ENCODE measurements at places on chromosomes 13 and 19.

DNA sequence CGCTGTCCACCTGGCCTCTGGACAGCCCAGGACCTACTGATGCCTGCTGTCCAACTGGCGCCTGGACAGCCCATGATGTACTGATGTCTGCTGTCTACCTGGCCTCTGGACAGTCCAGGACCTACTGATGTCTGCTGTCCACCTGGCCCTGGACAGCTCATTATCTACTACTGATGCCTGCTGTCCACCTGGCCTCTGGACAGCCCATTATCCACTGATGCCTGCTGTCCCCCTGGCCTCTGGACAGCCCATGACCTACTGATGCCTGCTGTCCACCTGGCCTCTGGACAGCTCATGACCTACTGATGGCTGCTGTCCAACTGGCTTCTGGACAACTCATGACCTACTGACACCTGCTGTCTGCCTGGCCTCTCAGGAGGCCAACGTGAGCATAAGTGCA, 208.1 kb downstream of the TEX29 start:
- no peak for DNase-seq

GRCh38 chr19:11507370-11508078, 1.9 kb upstream of the ZNF653 start:
- DNase-seq: no peak

GRCh38 chr13:67934617-67935330, 704.6 kb upstream of the PCDH9 start:
- no peak for DNase-seq

DNA sequence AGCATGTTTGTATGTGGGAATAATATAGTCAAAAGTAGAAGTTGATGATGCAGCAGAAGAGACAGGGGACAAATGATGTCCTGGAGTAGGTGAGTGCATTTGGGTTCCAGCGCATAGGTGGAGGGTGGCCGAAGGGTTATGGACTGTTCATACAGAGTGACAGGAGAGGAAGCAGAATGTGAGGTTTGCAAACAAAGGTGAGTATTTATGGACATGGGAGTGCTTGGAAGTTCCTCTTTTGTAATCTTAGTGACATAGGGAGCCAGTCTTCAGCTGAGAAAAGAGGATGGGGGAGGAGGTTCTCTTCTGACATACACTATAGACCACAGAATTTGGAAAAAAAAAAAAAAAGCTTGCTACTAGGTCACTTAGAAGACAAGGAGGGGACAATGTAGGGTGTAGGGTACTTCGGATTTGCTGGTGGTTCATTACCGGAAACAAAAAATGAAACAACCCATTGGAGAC, 331.6 kb downstream of the DLEU7 start:
- no peak for DNase-seq
